Activated T-cell treated with anti-CD3 and anti-CD28 coated beads for 48 hours (primary cell): ENCODE measurements at places on chromosomes 5 and 9.
A peak's percentile ranks its signal among the peaks of the same experiment; 100 is the strongest.

DNA sequence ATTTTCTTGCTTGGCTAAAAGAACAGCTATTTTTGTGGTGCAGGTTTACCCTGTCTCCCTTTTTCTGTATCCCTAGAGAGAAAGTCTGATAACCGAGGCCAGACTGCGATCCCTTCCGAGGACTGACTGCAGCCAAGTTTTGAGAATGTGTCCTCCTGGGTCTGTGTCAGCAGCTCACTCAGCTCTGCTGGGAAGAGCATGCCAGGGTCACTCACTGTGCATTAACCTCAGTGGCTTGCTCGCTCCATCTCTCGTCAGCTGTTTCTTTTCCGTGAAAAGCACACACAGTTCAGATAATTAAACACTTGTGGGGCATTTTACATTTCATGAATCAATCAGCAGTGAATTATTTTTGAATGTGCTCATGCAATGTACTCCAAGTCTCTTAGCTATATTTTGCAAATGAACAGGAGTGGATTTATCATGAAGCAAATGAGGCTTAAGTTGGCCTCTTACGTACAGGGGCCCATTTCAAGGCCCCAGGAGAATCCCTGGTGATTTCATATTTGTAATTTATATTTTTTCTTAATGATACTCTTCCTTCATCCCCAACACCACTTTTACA is 252.1 kb downstream of the SMARCA2 start:
- no peak for DNase-seq

DNA sequence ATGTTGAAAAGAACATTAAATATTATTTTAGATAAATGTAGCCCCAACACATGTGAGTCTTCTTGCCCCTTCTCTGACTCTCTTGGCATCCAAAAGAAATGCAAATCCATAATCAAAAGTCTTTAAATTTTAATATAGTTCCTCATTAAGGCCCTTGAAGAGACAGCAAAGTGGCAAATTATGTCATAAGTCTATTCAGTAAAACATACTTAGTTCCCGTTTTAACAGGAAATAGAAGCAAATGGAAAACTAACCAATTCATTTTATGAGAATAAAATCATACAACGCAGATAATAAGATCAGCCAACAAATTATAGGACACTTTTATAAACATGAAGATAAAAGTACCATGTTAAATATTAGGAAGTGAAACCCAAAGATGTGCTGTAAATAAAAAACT is 20.1 kb upstream of the IFNB1 start:
- no peak for DNase-seq

DNA sequence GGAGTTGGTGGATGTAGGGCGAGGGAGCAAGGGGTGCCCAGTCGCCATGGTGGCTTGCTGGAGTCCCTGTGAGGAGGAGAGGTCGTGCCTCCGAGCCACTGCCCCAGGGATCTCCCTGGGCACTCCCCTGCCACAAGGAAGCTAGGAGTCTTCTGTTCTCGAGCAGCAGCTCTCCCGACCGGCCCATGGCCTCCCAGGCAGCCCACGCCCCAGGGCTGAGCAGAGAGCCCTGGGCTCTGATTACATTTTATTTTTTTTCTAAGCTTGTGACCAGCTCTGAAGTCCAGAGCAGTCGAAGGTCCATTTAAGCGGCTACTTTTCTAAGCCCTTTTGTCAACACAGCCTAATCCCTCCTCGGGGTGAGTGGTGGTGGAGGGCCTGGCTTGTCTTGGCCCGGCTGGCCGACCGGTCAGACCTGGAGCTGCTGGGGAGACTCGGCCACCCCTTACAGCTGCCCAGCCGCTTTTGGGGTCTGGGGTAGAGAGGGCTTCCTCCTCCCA is 2.1 kb downstream of the RXRA start:
- DNase-seq: no peak

- DNase-seq: no peak
Observed at GRCh38 chr5:173595841-173596240, 20.6 kb downstream of the BOD1 start.

GRCh38 chr9:127650518-127650917 is 38.4 kb downstream of the STXBP1 start:
- DNase-seq: no peak

DNA sequence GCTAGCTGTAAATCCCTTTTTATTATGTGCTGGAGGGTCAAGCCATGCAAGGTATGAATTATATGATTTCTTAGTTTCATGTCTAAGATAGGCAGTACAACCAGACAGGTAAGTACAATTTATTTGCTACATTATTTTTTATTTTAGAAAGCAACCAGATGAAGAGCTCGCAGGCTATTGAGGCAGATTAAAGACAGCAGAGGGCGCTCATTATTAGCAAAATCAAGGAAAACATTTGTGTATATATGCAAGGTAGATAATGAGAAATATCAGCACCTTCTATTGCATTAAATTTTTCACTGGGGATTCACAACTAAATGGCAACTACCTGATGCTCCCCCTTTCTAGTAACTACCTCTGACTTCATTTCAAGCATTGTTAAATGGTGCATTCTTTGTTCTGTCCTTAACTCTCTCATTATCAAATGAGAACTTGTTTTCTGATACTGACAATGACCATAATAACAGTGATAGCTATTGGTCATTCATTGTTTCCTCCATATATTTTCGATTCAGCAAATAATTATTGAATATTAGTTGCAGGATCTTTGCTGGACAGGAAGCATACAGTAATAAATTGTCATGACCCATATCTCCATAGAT is 8.6 kb downstream of the SCGB3A2 start:
- DNase-seq: no peak

DNA sequence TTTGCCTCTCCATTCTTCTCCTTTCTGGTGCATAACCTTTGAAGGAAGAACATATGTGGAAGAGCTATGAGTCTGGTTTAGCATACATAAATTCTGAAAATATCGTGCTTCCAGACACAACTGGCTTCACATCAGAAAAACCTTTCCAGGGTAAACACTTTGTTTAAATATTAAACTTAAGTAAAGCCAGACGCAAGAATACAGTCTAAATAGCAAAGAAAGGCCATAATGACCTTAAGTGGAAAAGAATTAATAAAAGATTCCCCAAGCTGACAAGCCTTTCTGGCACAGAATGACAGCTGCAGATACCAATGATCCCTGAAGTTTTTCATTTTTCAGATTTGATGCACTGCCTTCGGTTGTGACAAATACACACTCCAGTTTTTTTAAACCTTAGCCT is 13.5 kb upstream of the TSSK1B start:
- no peak for DNase-seq

DNA sequence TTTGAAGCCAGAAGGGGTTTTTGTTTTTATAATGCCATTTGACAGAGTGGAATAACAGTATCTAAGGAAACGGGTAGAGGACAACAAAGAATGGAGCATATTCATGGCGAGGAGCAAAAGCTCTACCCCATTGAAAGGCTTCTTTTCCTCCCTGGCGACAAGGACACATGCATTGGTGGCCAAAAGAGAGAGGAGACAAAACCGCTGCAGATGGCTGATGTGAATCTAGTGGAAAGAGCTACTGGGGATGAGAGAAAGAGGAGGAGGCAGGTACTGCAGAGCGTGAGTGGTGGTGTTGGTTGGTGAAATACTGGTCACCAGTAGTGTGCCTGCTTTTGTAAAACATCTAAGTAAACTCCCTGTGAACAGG is 491 bp downstream of the APC start:
- no peak for DNase-seq

GRCh38 chr9:121292801-121293241 is 24.9 kb downstream of the GSN start:
- DNase-seq: no peak

DNA sequence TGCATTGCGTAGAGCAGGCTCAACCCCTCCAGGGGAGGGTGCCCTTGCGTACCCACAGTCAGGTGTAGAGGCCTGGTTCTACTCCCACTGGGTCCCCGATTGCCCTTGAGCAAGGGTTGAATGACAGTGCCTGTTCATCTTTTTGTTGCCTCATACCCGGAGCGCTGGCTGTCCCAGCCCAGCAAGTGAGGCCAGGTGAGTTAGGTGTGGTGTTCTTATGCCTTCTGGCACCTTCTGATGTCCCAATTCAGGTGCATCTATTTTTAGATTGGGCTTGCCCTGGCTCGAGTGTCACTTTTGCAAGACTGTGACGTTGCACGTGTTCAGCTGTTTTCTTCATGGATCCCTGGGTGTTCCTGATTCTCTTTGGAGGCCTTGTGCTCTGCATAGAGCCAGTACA is 257.8 kb downstream of the GOLPH3 start:
- no peak for DNase-seq

DNA sequence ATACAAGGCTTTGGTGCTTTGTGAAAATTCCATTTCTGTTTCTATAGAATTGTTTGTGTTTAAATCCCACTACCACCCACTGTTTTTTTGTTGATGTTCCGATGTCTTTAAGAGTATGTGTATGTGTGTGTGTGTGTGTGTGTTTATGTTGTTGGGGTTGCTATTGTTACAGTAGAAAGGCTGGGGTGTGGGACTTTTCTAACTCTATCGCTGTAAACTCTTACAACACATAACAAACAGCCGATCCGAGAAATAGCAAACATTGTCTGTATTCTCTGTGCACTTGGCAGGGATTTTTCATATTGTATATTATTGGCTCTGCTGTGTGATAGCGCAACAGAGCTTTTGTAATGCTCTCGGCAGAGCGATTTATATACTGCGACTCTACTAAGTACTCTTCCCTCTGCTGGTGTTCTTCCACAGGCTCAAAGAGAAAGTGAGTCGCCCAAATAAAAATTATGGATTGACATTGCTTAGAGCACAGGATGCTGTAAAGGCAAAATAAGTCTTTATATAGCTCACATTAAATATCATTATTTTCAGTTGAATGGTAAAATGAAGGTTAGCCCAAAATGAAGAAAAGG is 492.2 kb upstream of the ARRDC3 start:
- no peak for DNase-seq

GRCh38 chr5:132253008-132253441 is 4.5 kb upstream of the PDLIM4 start:
- no peak for DNase-seq

GRCh38 chr5:56607551-56607950 is 207.8 kb upstream of the MAP3K1 start:
- DNase-seq: no peak

GRCh38 chr5:61811052-61811451 is 479.0 kb downstream of the ZSWIM6 start:
- no peak for DNase-seq

GRCh38 chr5:159262472-159262858 is 625 bp upstream of the UBLCP1 start:
- DNase-seq: no peak

DNA sequence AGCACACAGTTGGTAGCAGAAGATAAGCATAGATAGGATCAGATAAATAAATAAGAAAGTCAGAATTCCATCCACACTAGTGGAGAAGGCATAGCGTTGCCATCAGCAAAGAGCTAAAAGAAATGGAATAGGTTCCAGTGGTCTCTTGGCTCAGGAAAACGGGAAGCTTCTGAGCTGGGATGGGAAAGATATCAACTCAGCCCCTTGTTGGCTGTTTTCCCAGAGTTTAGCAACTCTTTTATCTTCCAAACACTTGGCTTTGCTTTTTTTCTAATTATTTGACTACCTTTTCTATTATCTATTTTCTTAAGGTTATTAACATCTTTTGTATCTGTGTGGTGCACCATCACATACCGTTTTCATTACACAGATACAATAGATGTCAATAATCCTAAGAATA is 445.7 kb upstream of the TRPC7 start:
- DNase-seq: no peak

DNA sequence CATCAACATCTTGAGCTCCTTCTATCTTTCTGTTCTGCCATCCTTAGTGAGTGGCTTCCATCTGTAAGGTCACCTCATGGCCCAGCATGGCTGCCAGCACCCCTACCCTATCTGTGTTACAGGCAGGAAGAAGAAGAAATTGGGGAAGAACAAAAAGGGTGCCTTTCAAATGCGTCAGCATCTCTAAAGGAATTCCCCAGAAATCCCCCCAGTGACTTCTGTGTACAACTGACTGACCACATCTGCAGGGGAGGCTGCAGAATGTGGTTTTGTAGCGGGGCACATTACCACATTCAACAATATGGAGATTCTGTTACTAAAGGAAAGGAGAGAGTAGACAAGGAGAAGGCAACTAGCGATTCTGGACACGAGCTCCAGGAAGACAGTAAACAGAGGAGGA is 40.1 kb downstream of the ALG2 start:
- DNase-seq: peak; percentile 10

GRCh38 chr5:132176521-132176945 is 51.1 kb downstream of the P4HA2 start:
- no peak for DNase-seq

DNA sequence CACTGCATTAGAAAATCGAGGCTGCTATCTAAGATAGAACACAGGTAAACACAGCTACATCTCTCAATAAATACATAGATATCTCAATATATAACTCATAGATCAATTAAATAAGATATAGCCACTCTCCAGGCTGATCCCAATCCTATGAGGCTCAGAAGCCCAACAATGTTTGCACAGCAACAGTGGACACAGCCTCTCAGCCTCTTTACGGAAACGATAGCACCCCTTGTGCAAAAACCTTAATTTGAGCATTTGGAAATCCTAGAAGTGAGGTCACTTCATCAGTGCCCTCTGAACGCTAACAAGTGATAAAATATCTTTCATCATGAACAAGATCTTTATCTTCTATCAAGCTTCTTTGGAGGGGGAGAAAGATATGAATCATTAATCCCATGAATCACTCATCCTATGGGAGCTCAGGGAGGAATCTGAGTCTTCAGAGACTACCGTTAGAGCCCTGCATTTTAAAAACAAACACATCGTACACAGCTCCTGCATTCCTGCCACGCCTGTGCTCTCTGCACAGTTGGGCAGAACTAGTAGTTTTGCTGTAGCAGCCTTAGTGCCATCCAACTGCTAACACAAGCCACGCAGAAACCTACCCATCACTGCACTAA is 71.4 kb downstream of the MED27 start:
- no peak for DNase-seq

GRCh38 chr5:151780348-151780747 is 8.6 kb downstream of the G3BP1 start:
- DNase-seq: no peak

DNA sequence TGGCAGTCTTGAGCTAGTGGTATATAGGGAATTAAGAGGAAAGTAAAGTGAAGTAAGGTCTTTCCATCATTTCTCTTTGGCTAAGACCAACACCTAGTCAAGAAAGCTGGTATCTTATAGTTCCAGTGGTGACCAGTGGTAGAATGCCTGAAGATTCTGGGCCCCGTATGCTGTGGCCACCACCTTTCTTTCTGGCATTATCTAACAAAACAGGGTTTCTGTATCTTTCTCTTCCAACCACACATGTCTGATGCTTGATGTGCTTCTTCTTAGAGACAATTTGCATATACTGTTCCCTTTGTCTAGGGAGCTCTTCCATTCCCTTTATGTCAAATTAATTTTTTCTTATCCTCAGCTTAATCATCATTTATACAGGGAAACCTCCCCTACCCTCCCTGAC is 109.9 kb upstream of the SSBP2 start:
- no peak for DNase-seq

DNA sequence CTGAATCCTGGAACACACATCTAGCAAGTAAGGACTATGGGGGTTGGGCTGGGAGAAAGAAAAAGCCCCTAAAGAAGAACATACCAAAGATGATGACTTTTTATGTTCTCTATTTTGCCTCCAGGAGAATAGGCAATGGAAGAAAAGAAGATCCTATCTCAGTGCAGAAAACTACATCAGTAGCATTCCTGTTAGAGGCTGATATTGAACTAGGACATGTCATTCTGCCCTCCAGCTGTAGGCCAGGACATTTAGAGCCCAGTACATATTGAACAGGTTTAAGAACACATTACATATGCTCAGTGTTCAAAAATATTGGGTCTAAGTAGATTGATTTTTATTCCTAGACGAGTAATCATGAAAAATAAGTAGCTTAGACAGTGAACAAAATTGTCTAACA is 24.7 kb downstream of the PRLR start:
- no peak for DNase-seq
